ENCODE measurements at places on chromosomes 5 and 9. TPM values are rescaled to one million over a fixed set of nuclear protein-coding genes. Genes with fewer than 3 reads are reported as not detected.

ABCA2 gene
- total RNA-seq, result 27.6 TPM

- no peak for DNase-seq
These were observed 41.7 kb upstream of the UBAC1 start for GRCh38 chr9:136002881-136003280.

DNA sequence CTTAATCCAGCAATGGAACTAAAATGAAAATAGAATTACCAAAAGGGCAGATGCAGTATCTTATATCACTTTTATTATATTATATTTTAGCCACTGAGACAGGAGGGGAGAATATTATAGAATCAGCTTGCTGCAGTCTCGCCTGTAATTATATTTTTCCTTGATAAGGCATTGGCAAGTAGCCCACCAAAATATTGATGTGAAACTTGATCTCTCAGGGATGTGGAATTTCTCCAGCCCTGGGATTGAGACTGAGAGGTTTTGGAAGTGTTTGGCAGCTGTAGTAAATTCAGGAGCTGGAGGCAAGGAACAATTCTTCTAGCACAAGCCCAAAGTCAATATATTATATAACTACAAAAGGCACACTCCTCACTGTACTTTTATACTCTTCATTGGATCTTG is 142.1 kb upstream of the ADAMTSL1 start:
- DNase-seq, result no peak

DNA sequence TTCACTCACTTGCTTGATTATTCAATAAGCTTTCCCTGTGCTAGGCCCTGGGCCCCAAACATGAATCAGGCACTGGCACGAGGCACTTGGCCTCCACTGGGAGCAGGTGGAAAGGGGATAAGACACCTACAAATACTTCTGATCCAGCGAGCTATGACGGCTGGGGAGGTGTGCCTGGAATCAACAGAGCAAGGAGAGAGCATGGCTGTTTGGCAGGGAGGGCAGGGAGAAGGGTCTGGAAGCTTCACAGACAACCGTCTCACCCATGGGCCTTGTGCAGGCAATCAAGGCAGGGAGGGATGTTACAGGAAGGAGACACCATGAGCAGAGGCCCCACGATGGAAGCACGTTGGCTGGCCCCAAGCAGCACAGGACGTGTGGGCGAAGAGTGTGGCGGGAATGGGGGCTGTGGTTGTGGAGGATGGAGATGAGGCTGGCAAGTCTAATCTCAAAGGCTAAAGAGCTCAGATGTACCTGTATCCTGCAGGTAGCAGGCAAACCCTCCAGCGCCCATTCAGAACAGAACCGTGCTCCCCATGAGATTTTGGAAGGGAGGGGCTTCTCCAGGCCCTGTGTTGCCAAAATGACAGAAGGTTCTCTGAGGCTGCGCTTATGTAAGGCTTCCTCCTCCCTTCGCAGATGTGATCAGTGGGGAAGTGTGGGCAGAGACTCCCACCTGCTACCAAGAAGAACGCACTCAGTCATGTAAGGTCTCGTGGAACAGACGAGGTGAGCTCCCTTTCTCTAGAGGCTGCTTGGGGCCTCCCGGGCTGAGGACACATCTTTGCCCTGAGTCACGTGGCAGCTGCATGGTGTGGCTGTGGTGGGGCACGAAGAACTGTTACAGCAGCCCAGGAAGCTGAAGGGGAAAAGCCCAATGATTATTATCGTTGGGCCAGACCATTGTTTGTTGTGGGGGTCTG is 189.7 kb downstream of the DAB2IP start:
- DNase-seq, result no peak

JAKMIP2 gene
- total RNA-seq, result 0.34 TPM

DNA sequence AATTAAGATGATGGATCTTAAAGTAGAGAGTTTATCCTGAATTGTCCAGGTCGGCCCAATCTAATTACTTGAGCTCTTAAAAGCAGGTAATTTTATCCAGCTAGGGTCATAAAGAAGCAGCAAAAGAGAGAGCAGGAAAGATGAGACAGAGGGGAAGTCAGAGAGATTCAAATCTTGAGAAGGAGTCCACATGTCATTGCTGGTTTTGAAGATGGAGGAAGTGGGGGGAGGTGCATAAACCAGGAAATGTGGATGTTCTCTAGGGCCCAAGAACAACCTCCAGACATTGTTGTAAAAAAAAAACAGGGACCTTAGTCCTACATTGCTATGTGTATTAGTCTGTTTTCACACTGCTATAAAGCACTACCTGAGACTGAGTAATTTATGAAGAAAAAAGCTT is 66.4 kb downstream of the SLCO4C1 start:
- DNase-seq, result no peak

DNA sequence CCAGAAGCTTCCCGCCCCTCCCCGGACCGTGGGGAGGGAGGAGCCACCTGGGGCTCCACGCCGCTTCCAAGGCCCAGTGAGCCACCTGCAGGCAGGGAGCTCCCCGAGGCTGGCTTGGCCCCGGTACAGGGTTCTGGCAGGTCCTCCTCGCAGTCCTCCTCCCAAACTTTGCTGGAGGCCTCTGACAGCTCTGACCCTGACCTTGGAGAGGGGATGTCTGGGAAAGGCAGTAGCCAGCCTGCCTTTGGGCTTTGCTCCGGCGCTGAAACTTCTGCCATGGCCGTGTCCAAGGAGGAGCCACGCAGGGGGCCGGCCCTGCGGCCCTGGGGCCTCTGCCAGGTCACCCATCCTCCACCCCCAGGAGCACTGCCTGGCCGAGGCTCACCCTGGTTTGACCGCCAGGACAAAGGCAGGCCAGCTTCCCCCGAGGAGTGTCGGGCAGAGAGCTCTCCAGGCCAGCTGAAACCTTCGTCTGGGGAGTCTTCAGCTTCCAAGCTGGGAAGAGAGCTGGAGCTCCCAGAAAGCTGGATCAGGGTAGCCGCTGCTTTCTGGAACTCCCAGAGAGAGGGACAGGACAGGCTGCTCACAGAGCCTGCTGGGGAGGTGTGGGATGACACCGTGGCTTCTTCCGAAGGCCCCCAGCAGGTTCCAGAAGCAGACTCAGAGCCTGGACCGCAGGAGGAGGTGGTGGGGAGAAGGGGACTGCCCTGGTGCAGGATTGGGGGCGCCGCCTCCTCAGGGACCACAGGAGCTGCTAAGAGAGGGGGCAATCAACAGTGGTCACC is 9.0 kb upstream of the QSOX2 start:
- DNase-seq, result no peak

DNA sequence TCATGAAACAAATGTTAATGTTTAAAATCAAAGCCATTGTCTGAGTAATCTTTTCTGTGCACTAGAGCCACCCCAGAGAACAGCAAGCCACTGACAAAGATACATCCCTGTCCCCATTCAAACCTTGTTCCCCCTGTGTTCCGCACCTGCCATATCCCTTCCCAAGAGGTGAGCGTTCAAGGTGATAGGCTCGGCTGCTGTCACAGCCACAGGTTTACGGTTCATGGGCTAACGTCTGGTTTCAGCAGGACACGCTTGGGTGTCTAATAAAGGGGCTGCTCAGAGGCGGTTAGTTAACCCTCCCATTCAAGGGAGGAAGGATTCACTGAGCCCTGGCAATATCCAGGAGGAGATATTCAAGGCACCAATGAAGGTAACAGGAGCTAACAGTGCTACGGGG is 24.5 kb upstream of the LAMC3 start:
- no peak for DNase-seq

- DNase-seq, result no peak
These were observed 36.5 kb downstream of the PPIC start for GRCh38 chr5:122999947-123000563.

DNA sequence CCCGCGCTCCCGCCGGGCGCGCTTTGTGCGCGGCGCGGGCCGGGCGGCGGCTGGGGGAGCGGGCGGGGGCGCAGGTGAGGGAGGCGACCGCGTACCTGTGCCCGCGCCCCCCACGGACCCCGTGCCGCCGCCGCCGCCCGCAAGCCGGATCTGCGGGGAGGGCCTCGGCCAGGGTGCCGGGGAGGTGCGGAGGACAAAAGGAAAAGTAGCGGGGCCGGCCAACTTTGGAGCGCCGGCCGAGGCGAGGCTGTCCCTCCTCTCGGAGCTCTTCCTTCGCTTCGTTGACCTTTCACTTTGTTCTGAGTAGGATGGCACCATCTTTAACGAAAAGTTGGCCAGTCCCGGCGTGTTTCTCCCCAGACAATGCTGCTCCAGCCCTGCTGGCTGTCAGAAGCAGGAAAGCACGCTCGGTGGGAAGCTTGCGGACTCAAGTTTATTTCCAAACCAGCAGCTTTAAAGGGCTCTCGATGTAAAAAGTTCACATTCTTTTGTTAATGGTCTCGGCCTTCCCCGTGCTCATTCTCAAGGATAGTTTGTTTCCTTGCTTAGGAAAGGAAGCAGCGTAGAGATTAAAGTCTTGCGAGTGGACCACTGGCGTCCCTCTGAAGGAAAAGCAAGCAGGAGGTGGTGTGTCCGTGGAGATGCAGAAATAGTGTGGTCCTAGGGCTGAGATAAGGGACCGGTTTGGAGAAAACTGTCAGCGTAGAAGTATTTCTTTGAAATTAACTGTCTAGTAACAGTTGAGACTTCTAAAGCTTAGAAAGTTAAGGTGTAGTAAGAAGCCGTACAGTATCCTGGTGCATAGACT is 639 bp downstream of the EHMT1 start:
- DNase-seq, result no peak

TLX3 gene
- not detected for total RNA-seq

HK3 gene
- 0.32 TPM for total RNA-seq

LEAP2 gene
- 1.8 TPM for total RNA-seq

- no peak for DNase-seq
These were observed 193.6 kb upstream of the VCAN start for GRCh38 chr5:83277953-83278352.

EIF4E1B gene
- total RNA-seq, result not detected

DNA sequence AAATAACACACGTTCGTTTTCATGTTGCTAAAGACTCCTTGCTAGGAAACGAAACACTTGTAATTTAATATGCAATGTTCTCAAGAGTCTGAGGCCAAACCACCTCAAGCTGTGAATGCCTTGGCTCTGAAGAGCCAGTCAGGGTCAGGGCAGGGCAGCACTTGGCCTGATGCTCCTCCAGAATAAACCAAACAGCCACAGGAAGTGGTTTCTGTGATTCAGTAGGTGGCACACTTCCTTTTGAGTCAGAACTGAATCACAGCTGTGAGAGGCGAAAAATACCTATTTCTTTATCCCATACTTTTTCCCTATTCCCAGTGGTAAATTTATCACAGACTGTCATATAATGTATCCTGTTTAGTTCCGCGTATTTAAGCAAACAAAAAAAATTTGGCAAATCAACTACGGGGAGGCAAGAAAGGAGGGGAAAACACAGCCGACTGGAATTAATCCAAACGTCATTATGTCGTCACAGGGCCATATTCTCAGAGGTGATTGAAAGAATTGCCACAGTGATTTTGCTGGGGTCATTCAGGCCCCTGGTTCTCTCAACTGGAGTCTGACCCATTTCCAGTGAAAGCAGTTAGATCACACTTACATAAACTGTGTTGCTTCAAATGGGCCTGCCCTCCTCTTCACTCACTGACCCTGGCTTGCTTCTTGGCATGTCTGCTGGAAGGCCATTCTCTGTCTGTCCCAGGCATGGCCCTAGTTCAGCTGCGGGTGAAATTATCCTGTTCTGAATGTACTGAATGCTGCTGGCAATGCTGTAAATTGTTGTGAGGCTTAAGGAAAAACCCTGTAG is 71.2 kb downstream of the ARRDC3 start:
- peak; percentile 89 for DNase-seq

- DNase-seq, result no peak
These were observed 9.0 kb upstream of the MOB3B start for GRCh38 chr9:27538647-27539046.

- DNase-seq, result no peak
These were observed 31.6 kb downstream of the NSUN2 start for GRCh38 chr5:6601271-6601670.

- DNase-seq, result no peak
These were observed 5.3 kb upstream of the CACNA1B start for GRCh38 chr9:137872296-137872695.

JMY gene
- total RNA-seq, result 38.8 TPM

DNA sequence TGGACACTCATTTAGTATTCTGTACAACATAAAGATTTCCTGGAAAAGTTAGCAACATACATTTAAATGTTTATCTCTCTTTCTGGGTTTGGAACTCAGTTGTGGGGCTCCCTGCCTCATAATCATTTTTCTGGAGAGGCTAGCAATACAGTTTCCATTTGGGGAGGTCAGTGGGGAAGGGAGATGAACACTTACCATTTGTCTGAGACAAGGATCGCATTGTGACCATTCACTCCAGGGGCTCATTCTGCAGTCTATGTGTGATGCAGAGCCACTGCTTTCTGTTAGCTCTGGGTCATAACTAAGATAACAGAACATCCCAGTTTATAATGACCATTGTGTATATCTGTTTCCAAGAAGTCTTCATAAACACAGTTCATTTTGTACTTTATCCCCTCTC is 22.4 kb downstream of the C9 start:
- DNase-seq, result no peak

GRCh38 chr9:93058355-93059010 is at the start of gene SUSD3:
Gene SUSD3 (plus strand): TSS chr9:93058701. CDS start chr9:93058743, 42 bp downstream.
- DNase-seq, result peak; percentile 92

GRCh38 chr9:129185991-129186390 is 7.9 kb upstream of the IER5L start:
- no peak for DNase-seq

DNA sequence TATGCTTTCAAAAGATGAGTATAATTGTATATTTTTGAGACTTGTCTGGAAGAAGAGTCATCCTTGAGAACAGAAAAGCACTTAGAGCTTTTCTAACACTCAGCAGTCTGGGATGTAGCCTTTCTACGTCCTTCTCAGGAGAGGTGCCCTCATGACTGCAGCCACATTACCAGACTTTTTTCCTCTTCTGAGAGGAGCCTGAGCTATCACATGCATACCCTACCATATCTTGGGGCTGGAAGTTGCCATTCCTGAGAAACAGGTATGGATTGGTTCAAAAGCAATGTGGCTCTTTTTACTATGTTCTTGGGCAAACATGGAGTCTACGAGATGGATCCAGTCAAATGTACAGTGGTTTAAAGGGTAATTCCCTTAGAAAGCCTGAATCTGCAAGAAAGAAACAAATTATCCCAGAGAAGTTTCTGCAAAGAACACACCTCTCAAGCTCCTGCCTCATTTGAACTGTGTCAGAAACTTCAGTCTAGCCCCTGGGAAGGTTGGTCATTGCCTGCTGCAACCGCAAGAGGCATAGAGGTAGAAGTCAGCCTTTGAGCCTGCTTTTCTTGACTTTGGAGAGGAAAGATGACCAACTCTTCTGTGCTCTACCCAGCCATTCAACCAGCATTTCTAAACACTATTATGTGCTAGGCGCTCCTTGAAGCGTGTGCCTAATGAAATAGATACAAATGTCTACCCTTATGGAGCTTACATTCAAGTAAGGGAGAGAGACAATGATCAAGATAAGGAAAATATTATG is 401.9 kb upstream of the ACTBL2 start:
- DNase-seq, result no peak

DNA sequence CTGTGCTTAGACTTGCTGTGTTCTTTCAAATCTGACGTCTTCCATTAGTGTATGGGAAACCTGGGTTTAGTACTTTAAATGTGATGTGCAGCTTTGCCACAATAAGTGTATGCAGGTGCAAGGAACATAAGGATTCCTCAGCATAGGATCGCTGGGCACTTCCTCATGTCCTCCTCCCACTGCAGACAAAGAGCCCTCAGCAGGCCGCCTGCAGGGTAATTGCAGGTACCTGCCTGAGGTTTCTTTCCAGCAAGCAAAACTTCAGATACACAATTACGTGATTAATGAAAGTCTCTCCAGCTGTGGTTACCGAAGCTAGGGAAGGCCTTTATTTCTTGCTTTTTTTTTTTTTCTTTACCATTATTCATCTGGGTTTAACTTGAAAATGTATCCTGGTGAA is 233.1 kb downstream of the RFK start:
- DNase-seq, result no peak

- no peak for DNase-seq
These were observed 1012.8 kb downstream of the MAT2B start for GRCh38 chr5:164518067-164518740.
